Activated gamma-delta T cell (primary cell): ENCODE measurements at places on chromosomes 13 and 19.

DNA sequence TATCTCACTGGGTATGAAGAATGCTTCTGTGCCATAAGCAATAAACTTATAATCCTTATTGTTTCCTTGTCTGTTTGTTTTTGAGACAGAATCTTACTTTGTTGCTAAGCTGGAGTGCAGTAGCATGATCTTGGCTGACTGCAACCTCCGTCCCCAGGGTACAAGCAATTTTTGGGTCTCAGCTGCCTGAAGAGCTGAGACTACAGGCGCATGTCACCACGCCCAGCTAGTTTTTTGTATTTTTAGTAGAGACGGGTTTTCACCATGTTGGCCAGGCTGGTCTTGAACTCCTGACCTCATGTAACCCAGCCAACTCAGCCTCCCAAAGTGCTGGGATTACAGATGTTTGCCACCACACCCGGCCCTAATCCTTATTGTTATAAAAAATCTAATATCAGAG is 112.5 kb downstream of the MYO16 start:
- no peak for DNase-seq

- DNase-seq, result no peak
Measured at GRCh38 chr13:91031508-91031907, 316.0 kb upstream of the MIR17HG start.

- no peak for DNase-seq
Measured at GRCh38 chr19:19538785-19539166, 711 bp downstream of the CILP2 start.

- DNase-seq, result no peak
Measured at GRCh38 chr19:532561-533363, 1.2 kb downstream of the CDC34 start.

DNA sequence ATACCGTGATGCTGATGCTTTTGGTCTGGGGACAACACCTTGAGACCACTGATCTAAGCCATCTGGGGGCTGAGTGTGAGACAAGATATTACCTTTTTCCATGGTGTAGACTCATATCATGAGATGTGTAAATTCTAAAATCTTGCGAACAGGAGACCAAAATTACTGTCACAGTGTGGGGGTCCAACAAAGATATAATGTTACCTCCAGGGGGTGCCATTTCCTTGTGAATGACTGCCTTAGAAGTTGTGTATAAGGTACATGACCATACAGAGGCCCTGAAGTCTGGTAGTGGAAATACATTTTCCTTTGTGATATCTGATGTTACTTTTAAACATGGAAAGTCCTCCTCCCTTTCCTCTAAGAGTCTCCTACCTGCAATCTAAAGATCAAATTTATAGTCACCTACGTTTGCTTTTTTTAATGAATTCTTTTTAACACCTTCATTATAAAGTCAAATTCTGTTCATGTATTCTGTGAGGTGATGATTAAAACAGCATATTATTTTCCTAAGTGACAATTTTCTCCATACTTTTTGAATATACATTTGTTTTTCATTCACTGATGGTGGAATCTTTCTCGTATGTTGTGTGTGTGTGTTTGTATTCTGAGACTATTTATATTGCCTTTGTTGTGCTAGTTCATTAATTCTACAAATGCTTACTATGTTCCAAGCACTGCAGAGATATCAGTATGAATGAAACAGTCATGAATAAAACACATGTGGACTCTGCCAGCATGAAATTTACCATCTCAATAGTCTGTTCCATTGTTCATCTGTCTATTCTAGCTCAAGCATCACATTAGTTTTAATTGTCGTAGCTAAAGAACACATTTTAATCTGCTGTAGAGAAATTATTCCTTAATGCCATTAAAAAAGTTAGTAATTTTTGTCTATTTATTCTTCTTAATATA is 113.7 kb downstream of the RFC3 start:
- DNase-seq, result no peak

- DNase-seq, result no peak
Measured at GRCh38 chr13:24625870-24626849, 54.0 kb upstream of the ATP12A start.

DNA sequence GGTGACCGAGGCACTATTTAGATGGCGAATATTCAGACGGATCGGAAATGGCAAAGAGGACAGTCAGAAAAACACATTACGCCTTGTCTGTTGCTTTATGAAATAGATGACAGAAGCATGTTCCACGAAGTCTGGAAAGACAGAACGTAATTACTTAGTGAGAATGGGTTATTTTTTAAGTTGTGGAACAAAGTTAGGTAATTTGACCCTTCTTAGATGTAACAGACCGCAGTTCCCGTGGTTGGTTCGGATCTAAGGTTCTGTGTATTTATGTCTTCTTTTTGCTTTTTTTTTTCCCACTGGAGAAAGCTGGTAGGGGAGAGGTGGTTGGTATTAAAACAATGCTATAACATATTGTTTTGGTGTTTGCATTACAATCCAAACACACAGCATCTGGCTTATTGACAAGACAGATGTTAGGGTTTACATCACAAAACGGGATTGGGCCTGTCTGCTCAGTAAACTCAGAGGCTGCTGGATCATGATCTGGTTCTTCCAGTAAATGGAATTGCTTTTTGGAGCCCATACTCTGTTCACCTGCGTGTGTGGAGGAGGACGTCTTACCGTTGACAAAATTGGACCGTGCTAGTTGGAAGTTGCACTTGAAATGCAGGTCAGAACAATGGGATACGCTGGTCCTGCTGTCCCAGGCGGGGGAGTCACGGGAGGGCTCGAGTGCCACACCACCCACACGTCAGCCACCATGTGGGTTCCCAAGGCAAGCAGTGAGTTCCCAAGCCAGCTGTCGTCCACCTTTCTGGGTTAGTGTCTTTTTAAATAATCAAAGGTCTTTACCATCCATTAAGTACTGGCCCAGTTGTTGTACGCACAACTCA is 13.8 kb downstream of the ATP11A start:
- DNase-seq, result no peak

DNA sequence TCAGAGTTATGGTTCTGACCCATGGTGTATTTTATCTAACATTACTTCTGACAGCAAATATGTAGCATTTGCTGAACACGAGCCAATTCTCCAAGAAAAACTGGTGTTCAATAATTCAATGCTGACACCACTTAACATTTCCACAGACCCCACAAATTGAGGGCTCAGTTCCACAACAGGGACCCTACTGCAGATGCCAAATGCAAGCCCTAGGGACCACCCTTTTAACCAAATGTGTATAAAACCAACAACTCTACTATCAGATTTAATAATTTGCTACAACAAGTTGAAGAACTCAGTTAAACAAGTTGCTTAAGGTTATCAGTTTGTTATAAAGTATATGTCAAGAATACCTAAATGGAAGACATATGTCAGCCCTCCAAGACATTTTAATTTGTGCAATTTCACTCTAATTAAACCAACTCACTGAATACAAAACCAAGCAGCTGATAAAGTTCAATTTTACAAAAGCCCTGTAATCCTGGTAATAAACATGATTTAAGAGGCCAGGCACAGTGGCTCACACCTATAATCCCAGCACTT is 6.7 kb downstream of the ZNF44 start:
- DNase-seq, result no peak

GRCh38 chr19:28242317-28242927 is 970.5 kb downstream of the UQCRFS1 start:
- no peak for DNase-seq

DNA sequence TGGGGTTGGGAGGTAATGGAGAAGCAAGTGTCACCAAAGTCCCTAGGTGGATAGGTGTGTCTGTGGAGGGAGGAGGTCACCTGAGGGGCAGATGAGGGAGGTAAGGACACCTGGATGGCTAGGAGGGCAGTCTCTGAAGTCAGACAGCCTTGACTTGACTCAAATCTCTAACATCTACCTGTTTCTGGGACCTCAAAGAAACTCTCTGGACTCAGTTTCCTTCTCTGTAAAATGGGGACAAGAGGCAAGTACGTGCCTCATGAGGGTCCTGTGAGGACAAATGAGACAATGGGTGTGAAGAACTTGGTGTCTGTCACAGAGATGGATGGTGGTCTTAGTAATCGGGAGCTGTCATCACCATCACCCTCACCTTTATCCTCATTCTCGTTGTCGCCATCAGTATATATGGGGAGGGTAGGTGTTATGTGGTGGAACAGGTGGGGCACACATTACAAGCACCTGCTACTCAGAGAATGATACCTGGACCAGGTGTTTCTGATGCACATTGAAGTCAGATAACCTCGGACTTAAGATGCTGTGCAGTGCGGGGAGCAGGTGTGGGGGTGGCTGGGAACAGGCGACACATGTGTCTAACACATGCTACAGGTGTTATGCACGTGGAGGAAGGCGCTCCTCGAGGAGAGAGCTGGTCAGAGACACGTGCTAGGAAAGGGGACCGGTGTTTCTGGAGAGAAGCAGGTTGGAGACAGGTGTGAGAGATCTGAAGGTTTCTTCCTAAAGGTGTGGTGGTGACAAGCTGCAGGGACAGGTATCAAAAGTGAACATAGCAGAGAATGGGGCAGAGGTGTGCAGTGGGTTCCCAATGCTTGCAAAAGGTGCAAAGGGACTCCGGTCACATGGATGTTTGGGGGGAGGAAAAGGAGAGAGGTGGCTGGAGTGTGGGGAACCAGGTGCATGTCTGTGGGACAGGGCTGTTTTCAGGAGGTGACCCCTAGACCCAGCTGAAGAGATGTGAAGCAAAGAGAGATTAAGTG is 3.8 kb downstream of the ERFL start:
- no peak for DNase-seq

GRCh38 chr19:33686262-33686661 is 64.5 kb downstream of the CHST8 start:
- no peak for DNase-seq
